Endothelial cell (in vitro differentiated cells): ENCODE measurements at places on chromosomes 13 and 19.

GRCh38 chr13:101490406-101491015, 38.0 kb downstream of the ITGBL1 start:
- DNase-seq, result no peak

GRCh38 chr19:14761607-14762006, 16.8 kb downstream of the ADGRE2 start:
- no peak for DNase-seq

GRCh38 chr19:54606230-54606629, 12.8 kb downstream of the LILRA1 start:
- no peak for DNase-seq

- DNase-seq, result no peak
Observed at GRCh38 chr19:43798546-43799409, 3.5 kb downstream of the LYPD5 start.

- no peak for DNase-seq
Observed at GRCh38 chr13:36293497-36293896, 4.1 kb downstream of the CCDC169 start.

DNA sequence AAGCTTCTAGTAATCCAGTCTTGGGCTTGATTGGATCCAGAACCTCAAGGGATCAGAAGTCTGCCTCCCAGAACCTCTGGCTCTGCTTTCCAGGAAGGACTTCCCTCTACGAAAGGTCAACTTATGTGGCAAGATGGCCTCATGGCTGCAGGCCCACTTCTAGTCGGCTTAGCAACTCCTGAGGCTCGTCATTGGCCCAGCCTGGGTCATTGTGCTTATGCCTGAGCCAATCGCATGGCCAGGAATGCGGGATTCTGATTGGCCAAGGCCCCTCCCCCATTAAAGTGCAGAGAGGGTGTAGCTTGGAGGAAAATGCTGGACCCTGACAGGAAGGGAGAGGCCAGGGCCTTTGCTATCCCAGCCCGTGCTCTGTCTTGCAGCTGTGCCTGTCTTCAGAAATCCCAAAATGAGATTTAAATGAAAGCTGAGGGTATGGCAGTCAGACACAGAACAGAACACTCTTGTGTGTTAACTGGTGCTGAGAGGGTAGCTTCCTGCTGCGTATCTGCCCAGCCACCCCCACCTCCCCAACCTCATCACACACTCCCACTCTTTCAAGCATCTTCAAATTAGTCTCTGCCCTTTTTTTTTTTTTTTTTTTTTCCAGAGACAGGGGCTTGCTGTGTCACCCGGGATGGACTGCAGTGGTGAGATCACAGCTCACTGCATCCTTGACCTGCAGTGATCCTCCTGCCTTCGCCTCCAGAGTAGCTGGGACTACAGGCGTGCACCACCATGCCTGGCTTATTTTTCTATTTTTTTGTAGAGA, 5.5 kb upstream of the CCNE1 start:
- no peak for DNase-seq

GRCh38 chr13:71039440-71039839, 827.6 kb downstream of the DACH1 start:
- no peak for DNase-seq

GRCh38 chr13:46906405-46906804, 9.6 kb upstream of the HTR2A start:
- no peak for DNase-seq

DNA sequence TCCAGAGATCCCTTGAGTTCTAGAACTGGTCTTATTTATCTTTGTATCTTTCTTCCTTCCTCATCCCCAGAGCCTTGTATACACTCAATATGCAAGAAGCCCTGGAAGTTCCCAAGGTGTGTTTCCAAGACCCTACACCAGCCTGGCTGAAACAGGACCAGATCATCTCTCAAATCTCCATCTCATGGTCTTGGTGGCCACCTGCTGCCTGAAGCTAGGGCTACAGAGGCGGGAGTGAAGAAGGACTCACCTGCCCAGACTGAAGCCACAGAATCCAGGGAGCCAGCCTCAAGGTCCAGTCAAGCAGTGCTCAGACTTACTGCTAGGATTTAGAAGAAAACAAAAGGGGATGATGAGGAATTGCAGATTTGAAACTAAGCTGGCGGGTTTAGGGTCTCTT, 6.1 kb upstream of the CYSLTR2 start:
- DNase-seq, result no peak

GRCh38 chr19:437041-437440, 23.8 kb downstream of the SHC2 start:
- DNase-seq, result no peak

- no peak for DNase-seq
Observed at GRCh38 chr13:37656247-37656940, 57.8 kb upstream of the POSTN start.

DNA sequence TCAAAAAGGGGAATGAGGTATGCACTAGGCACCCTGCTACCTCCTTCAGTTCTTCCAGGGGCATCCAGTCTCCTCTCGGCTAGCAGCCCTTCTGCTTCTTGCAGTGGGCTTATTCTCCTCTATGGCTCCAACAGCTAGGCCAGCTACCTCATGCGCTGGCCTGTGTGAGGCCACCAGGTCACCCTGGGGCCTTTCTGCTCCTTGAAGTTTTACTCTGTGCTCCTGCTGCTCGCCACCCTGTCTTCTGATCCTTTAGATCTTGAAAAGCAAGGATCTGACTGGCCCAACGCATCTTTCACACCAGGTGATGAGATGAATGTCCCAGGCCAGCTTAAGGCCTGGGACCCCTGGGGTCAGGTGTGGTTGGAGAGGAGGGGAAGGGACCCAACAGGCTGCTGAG, 66.2 kb downstream of the RUBCNL start:
- no peak for DNase-seq

DNA sequence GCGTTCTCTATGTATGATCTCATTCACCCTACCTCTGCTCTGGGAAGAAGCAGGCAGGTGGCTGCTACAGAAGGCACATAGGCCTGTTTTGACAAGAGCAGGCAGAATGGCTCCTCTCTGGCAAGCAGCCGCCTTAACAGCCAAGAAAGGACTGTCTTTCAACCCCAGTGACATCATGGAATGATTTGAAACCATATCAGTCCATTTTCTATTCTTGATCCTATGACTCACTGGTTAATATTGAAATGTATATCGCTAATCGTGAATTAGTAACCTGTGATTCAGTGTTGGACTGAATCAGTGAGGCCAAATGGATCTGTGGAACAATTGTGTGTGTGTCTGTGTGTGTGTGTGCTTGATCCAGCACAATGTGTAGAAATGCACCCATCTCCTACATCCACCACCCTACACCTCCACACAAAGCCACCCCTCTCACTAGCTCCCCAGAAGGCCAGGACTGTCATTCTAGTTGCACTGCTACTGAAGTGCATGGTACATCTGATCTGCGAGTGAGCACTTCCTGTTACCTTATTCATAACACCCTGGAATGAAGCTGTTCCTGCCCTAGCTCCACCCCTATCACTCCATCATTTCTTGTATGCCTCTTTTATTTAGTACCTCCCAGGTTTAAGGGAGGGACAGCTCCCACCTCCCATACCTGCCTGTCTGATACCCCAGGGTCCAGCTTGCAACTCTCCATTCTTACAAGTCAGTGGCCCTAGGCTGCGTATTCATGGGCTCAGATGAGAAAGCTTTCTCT, 460.0 kb downstream of the FOXO1 start:
- DNase-seq, result no peak

DNA sequence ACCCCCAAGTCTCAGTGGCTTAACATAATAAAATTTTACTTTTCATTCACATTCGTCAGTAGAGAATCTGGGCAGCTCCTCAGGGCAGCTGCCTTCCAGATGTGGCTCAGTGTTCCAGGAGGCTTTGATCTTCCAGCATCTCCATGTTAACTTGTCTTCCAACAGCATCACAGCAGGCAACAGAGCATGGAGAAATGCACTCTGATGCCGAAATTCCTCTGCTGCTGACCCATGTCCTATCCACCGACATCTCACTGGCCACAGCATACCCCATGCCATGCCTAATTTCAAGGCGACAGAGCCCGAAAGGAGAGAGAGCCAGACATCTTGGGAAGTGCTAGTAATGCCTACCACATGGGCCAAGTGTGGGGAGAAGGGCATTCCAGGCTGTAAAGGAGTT, 64.9 kb upstream of the MEDAG start:
- no peak for DNase-seq

DNA sequence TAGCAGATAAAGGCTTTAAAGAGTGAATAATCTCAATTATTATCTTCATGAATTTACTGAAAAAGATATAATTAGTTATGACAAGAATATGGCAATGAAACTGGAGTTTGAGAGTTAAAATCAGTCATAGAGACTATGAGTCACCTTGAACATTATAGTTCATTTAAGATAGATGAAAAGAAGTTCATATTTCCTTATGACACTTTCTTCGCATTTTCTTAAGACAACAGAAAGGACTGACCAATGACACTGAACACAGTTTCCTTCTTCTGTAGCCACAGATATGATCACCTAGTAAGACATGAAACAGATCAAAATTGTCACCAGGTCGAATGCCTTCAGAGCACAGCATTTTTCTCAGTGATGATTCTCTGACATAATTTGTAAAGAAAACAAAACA, 202.1 kb downstream of the KLF12 start:
- DNase-seq, result no peak

- no peak for DNase-seq
Observed at GRCh38 chr19:17686023-17686521, 2.1 kb downstream of the UNC13A start.

DNA sequence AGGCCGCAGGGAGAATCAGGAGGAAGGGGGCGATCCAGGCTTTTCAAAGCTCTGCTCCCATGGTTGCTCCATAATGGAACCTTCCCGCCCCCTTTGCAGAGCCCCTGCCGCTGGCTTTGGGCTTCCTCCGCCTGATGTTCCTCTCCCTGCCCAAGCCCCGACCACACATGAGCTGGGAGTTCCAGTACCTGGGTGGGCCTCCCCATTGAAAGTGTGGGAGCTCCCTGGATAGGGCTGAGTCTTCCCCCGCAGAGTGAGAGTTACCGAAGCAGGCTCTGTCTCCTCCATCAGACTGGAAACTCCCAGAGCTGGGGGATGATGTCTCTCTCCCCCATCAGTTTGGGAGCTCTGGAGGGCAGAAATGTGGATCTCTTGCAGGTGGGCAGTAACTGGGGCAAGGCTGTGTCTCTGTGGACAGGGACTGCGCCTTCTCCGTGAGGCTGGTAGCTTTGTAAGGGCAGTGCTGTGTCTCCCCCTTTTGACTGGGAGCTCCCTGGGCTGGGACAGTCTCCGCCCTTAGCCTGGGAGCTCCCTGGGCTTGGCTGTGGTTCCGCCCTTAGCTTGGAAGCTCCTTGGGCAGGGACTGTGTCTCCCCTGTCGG, 722 bp downstream of the DCAF15 start:
- DNase-seq, result no peak

DNA sequence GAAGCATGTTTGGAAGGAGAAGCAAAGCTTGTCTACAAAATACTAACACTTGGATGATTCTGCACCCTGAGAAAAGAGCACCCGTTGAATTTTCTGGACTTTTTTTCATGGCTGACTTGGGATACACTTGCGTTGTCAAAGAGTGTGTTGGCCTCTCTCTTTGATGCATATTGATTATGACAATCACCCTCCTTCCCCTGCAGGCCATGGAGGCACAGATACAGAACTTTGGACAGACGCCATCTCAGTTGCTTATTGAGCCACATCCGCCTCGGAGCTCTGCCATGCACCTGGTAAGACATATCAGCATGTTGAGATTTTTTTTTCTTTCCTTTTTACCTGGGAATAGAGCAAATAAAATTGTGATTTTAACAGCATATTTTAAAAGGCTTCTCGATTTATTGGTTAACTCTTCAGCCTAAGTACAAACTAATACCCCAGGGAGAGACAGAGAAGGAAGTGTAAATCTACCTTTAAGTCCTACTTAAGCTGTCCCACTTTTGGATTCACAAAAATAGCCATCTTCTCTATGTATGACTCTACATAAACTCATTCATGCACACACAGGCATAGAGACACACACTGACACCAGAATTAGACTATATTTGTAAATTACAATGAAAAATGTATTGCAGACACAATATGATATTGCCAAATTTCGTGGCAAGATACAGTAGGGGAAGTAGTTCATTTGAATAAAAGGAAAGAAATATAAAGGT, 169.7 kb upstream of the MAB21L1 start:
- no peak for DNase-seq

DNA sequence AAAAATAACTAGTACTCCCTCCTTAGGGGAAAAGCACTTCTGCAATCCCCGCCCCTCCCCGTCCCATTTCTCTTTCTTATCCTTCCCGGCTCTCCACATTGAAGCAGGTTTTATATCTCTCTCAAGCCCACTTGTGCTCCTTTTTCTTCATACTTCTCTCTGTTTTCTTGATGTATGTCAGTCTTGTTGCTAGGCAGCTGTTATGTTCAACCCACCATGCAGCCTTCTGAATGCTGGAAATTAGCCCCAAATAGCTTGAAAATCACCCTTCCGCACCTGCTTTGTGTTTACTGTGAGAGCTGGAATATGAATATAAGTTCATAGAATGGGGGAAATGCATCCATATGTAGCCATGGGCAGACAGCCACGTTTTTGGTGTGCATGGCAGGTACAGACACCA, 461.4 kb downstream of the MYO16 start:
- DNase-seq, result no peak

DNA sequence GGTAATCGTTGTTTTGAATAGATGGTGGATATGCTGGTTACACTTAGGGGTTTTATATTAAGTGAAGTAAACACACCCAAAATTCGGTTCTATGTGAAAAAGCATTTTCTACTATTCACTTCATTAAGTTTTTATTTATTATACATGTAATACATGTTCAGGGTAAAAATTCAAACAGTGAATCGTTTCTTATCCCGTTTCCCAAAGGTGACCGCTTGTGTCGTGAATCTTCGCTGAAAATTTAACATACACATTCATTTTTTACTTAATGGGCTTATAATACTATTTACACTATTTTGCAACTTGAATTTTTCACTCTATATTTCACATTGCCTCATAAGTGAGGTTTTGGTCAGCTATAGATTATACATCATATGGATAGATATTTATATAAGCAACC, 24.5 kb downstream of the IPO5 start:
- no peak for DNase-seq

GRCh38 chr19:49231804-49232203, 74.2 kb downstream of the TRPM4 start:
- no peak for DNase-seq

- peak; percentile 89 for DNase-seq
Observed at GRCh38 chr19:33235269-33235995, 9.8 kb upstream of the SLC7A10 start.
